Activated B cell treated with CpG ODN at 0.5 μM for 24 hours (primary cell): ENCODE measurements at places on chromosomes 11 and 22. TPM values are rescaled to one million over a fixed set of nuclear protein-coding genes. Genes with fewer than 3 reads are reported as not detected.

DNAJB13 gene
- not detected in 2 replicates for total RNA-seq

OR52I2 gene
- not detected in 2 replicates for total RNA-seq

LMO1 gene
- not detected in 2 replicates for total RNA-seq

SERHL2 gene
- 0.91 and 1.7 TPM in 2 replicates for total RNA-seq

DNA sequence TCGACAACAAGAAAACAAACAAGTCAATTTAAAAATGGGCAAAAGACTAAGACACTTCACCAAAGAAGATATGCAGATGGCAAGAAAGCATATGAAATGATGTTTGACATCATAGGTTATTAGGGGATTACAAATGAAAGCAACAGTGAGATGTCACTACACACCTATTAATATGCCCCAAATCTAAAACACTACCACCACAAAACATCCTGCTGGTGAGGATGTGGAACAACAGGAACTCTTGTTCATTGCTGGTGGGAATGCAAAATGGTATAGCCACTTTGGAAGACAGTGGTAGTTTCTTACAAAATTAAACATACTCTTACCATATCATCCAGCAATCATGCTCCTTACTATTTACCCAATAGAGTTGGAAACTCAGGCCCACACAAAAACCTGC lies 29.0 kb downstream of the PRRG4 start:
- no peak for DNase-seq
- H3K4me1 ChIP-seq = no peaks in the 10 kb centered on the region
- no peak overlapping the region for H3K27ac ChIP-seq
- no peak overlapping the region for H3K4me3 ChIP-seq

DNA sequence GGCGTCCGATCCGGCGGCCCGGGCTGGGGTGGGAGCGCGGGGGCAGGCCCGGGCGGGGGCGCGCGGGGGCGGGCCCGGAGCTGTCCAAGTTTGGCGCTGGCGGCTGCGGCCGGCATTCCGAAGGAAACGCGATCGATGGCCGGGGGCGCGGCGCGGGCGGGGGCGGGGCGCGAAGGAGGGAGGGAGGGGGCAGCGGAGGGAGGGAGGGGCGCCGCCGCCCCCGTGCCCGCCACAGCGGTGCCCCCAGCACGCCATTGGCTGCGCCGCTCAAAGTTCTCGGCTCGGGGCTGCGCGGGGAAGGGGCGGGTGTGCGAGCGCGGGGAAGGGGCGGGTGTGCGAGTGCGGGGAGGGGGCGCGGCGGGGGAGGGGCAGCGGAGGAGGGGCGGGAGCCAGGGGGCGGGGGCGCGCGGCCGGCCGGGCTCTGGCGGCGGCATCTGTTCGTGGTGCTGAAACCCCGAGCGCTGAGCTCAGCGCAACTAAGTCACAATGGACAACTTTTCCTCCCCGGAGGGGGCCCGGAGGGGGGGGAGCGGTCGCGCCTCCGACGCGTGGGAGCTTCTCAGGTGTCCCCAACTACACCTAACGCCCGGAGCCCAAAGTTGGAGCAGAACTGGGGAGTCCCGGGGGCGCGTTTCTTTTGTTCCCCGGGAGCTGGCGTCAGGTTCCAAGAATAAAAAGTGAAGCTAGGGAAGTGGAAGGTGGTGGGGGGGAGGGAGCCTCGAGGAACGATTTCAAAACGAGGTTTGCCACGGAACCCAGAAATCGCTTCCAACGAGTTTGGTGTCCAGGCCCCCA lies 2.2 kb downstream of the PHF21B start:
- no peaks in the 10 kb centered on the region for H3K36me3 ChIP-seq
- H3K27ac ChIP-seq = no peak overlapping the region
- H3K4me1 ChIP-seq = peaks cover 15% of the 10 kb centered on the region
- no peak for DNase-seq

DNA sequence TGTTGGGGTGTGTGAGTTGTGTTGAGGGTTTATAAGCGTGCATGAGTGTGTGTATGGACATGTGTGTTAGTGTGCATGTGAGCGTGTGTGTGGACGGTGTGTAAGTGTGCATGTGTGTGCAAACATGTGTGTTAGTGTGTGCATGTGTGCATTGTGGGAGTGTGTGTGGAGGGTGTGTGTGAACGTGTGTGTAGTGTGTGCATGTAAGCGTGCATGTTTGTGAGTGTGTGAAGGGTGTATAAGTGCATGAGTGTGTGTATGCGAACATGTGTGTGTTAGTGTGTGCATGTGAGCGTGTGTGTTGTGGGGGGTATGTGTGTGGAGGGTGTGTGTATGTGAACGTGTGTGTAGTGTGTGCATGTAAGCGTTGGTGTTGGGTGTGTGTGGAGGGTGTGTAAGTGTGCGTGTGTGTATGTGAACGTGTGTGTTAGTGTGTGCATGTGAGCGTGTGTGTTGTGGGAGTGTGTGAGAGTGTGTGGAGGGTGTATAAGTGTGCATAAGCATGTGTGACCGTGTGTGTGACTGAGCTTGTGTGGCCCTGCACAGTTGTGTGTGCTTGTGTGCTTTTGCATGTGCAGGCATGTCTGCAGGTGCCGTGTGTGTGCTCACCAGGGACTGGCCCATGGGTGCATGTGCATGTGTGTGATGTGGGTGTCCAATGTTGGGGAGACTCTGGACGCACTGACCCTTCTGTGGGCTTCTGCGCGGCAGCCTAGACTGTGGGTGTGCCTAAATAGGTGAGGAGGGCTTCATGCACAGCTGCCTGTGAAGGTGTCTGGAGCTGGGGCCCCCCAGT lies 866.2 kb downstream of the TBC1D22A start:
- H3K27ac ChIP-seq = no peak overlapping the region
- no peaks in the 10 kb centered on the region for H3K27me3 ChIP-seq

- peaks cover 7% of the 10 kb centered on the region for H3K4me1 ChIP-seq
- H3K27me3 ChIP-seq = no peaks in the 10 kb centered on the region
- H3K36me3 ChIP-seq = no peaks in the 10 kb centered on the region
- DNase-seq = no peak
These were observed 34.5 kb downstream of the RTN4R start for GRCh38 chr22:20233351-20234313.

GRCh38 chr11:15884777-15885540 lies 471.4 kb downstream of the SOX6 start:
- H3K27me3 ChIP-seq = no peaks in the 10 kb centered on the region
- no peaks in the 10 kb centered on the region for H3K36me3 ChIP-seq
- no peak for DNase-seq
- no peaks in the 10 kb centered on the region for H3K4me1 ChIP-seq

DNA sequence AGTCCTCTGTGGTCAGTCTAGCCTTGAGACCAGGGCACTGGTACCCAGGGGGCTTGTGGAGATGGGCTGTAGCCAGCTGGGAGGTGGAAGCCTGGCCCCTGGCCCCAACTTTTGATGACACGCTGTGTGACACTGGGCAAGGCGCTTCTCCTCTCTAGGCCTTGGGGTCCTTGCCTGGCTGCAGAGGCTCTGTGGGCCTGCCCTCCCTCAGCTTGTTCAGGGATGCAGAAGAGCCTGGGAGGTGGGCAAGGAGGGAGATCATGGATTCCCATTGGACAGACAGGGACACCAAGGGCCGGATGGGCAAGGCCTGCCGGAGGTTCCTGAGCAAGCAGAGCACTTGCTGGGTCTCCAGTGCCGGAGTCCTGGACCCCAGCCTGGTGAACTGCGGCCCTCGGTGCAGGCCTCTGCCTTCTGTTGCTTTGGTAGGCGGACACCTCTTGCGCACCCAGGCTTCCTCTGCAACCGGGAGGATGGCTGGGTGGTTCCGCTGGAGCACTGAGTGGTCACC lies 1.3 kb upstream of the PPP2R5B start:
- H3K27ac ChIP-seq = no peak overlapping the region
- H3K27me3 ChIP-seq = no peaks in the 10 kb centered on the region
- peaks cover 12% of the 10 kb centered on the region for H3K36me3 ChIP-seq

DNA sequence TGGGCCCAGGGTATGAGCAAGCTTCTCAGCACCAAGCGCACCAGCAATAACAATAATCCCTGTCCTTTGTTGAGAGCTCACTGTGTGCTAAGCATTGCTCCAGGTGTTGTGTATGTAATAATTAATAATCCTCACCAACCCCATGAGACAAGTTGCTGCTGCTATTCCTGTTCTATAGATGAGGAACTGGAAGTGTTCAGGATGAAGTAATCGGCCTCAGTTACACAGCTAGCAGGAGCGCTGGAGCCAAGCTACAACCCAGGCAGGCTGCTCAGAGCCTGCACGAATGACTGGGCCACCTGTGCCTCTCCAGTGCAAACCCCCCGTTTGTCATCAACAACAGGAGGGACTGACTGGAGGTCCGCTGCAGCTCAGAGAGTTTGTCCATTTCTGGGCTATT lies 35.2 kb upstream of the CECR2 start:
- no peak overlapping the region for H3K4me3 ChIP-seq
- no peak overlapping the region for H3K27ac ChIP-seq
- no peaks in the 10 kb centered on the region for H3K36me3 ChIP-seq

DNA sequence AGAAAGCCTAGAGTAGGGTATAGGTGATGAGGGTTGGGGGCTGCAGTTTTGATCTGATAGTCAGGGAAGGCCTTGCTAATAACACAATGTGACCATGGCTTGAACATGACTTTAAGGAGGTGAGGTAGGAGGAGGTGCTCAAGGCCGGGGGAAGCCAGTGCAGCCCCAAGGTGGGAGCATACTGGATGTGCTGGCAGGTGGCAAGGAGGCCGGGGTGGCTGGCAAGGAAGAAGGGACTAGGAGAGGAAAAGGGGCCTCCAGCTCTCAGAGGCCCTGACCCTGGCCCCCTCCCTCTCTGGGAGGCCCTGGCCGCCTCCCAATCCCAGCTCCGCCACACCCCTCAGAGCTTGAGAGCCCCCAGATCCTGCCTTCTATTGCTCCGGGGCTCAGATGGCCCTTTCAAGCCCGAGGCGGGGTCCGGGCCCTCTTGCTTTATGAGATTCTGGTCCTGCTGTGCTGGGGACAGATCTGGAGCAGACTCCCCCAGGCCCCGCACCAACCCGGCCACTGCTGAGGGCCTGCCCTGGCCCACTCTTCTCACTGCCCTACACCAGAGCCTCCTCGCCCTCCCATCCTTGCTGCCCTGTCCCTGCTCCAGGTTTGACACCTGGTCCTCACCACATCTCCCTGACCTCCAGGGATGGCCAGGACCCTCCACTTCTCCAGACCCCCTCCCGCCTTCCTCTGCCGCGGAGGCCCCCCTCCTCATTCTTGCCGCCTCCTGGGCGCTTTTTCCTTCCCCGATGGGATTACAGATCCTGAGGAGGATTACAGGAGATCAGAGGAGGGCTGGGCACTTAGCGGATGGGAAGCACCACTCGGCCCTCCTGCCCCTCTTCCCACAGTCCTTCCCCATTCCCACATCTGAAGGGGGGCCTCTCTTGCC lies 1.8 kb downstream of the PITPNM1 start:
- H3K36me3 ChIP-seq = peaks cover 52% of the 10 kb centered on the region
- peak overlapping the region; percentile 73 for H3K4me3 ChIP-seq
- H3K27ac ChIP-seq = peak overlapping the region; percentile 18
- H3K4me1 ChIP-seq = peaks cover 43% of the 10 kb centered on the region
- DNase-seq = no peak
- H3K27me3 ChIP-seq = no peaks in the 10 kb centered on the region

GRCh38 chr22:19228179-19228578 lies 49.6 kb upstream of the SLC25A1 start:
- no peaks in the 10 kb centered on the region for H3K27me3 ChIP-seq
- DNase-seq = no peak
- no peak overlapping the region for H3K4me3 ChIP-seq
- no peaks in the 10 kb centered on the region for H3K36me3 ChIP-seq
- no peaks in the 10 kb centered on the region for H3K4me1 ChIP-seq
- H3K27ac ChIP-seq = no peak overlapping the region
